Lung (tissue), 17 donors: ENCODE measurements at places on chromosomes 12 and 14. TPM values are rescaled to one million over a fixed set of nuclear protein-coding genes. Genes with fewer than 3 reads are reported as not detected.
A peak's percentile ranks its signal among the peaks of the same experiment; 100 is the strongest.

DNA sequence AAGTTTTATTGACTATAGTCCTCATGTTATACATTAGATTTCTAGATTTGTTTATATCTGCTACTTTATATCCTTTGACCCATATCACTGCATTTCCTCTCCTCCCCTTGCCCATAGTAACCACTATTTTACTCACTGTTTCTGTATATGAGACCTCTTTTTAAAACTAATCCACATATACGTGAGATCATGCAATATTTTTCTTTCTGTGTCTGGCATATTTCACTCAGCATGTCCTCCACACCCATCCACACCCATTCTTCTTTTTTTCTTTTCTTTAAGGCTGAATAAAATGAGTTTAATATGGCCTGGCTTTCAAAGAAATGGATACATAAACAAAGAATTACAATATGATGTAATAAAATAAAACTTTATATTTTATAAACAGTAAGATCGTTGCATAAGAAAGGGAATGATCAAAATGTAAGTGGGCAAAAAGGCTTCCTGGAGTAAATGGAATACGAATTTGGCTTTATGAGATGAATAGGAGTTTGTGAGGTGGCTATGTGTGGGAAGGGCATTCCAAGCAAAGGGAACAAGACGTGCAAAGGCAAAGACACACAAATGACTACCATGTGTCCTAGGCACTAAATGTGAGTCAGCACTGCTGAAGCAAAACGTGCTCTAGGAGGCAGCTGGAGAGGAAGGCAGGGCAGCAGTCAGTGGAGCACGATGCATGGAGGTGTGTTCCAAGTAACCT is 53.2 kb upstream of the HIF1A start:
- H3K4me1 ChIP-seq: peaks cover 4% of the 10 kb centered on the region
- no peak for DNase-seq
- H3K27me3 ChIP-seq: no peaks in the 10 kb centered on the region
- H3K36me3 ChIP-seq: no peaks in the 10 kb centered on the region
- H3K27ac ChIP-seq: no peak overlapping the region
- no peak overlapping the region for H3K4me3 ChIP-seq

- no peak for DNase-seq
- no peak overlapping the region for H3K4me3 ChIP-seq
- H3K27ac ChIP-seq: no peak overlapping the region
- no peaks in the 10 kb centered on the region for H3K27me3 ChIP-seq
Observed at GRCh38 chr12:106152334-106152733, 13.6 kb upstream of the NUAK1 start.

DNA sequence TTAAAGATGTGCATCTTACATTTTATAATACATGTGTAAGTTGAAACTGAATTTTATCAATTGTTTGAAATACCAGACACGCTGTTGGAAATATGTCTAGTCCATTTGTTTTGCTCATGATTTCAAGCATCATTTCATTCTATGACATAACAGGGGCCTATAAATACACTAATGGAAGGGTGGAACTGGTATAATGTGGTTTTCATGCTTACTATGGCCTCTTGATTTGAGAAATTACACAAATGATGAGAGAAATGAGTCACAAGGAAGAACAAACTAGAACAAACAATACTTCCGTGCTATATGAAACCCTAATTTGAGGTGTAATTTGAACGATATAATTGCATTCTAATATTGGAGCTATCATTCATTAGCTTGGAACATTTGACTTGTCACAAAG is 663.4 kb downstream of the SLC16A7 start:
- H3K27ac ChIP-seq: no peak overlapping the region
- no peaks in the 10 kb centered on the region for H3K4me1 ChIP-seq
- H3K4me3 ChIP-seq: no peak overlapping the region
- no peaks in the 10 kb centered on the region for H3K36me3 ChIP-seq

GRCh38 chr12:93689076-93689834 is 12.1 kb downstream of the CRADD start:
- peak; percentile 27 for DNase-seq
- H3K27ac ChIP-seq: no peak overlapping the region
- H3K4me1 ChIP-seq: no peaks in the 10 kb centered on the region
- no peak overlapping the region for H3K4me3 ChIP-seq

DNA sequence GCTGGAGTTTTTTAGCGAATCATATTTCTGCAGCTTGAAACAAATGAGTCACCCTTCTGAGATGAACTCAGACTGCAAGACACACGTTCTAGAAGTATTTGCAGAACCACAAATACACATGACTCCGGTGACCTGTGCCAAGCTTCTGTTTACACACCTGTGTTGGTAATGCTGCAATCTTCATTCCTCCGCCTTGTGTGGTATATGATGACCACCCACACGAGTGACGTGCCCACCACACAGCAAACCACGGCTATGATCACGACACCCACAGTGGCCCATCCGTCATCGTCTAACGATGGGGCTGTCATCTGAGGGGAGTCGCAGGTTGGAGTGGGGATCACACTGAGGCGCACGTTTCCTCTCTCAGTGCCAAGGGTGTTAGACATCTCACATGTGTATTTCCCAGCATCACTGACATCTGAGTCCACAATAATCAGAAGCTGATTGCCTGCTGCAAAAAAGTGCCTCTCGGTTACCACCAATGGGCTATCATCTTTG is 43.0 kb downstream of the LRIG3 start:
- H3K27me3 ChIP-seq: no peaks in the 10 kb centered on the region
- no peak overlapping the region for H3K27ac ChIP-seq
- peak; percentile 39 for DNase-seq
- no peak overlapping the region for H3K4me3 ChIP-seq

DNA sequence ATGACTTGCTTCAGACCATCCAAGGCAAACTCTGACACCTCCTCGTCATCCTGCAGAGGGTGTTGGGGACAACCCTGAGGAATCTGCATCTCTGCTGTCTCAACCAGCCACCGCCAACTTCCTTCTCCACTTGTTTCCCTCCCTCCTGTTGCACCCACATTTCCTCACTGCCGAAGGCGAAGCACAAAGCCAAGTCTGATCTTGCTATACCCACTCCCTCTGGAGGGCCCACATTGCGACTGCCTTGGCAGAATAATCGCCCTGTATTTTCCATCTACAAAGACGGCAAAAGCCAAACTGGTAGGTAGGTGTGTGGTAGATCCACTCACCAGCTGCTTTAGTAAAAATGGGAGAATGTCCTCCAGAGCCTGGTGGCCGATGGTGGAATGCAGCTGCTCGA is 21.8 kb upstream of the RAB35 start:
- H3K36me3 ChIP-seq: peaks cover 69% of the 10 kb centered on the region
- no peak overlapping the region for H3K27ac ChIP-seq
- no peaks in the 10 kb centered on the region for H3K27me3 ChIP-seq
- DNase-seq: no peak
- H3K4me1 ChIP-seq: no peaks in the 10 kb centered on the region

- no peaks in the 10 kb centered on the region for H3K27me3 ChIP-seq
- H3K4me3 ChIP-seq: no peak overlapping the region
- H3K27ac ChIP-seq: no peak overlapping the region
- H3K4me1 ChIP-seq: no peaks in the 10 kb centered on the region
- DNase-seq: no peak
Observed at GRCh38 chr14:50937325-50937724, 7.0 kb downstream of the PYGL start.

DNA sequence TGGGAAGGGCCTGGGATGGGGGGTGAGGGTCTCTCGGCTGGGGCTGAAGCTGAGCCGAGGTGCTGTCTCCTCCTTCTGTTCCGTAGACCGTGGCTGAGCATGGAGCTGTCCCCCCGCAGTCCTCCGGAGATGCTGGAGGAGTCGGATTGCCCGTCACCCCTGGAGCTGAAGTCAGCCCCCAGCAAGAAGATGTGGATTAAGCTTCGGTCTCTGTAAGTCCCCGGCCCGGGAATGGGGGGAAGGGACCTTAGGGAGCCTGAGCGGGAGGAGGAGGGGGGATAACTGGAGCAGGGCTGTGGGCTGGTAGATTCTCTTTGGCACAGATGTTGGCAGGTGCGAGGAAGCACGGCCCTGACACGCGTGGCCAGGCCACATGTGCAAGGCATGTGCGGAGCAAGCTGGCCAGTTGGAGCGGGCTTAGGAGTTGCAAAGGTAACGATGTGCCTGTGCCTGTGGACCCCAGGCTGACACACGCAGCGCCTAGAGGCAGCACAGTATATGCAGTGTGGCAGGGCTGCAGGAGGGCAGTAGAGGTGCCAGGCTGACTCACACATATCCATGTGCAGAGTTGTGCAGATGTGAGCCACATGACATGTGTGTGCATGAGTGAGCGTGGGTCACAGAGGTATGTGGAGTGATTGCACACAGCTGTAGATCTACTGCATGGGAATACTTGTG is 512 bp downstream of the PDE1B start:
- peak; percentile 6 for DNase-seq
- H3K27ac ChIP-seq: no peak overlapping the region
- H3K27me3 ChIP-seq: peaks cover 3% of the 10 kb centered on the region
- H3K36me3 ChIP-seq: no peaks in the 10 kb centered on the region
- no peaks in the 10 kb centered on the region for H3K4me1 ChIP-seq
- peak overlapping the region; percentile 15 for H3K4me3 ChIP-seq

GRCh38 chr12:88645816-88646215 is 65.5 kb upstream of the KITLG start:
- H3K27me3 ChIP-seq: no peaks in the 10 kb centered on the region
- no peaks in the 10 kb centered on the region for H3K4me1 ChIP-seq
- H3K27ac ChIP-seq: no peak overlapping the region
- DNase-seq: no peak
- no peaks in the 10 kb centered on the region for H3K36me3 ChIP-seq

DNA sequence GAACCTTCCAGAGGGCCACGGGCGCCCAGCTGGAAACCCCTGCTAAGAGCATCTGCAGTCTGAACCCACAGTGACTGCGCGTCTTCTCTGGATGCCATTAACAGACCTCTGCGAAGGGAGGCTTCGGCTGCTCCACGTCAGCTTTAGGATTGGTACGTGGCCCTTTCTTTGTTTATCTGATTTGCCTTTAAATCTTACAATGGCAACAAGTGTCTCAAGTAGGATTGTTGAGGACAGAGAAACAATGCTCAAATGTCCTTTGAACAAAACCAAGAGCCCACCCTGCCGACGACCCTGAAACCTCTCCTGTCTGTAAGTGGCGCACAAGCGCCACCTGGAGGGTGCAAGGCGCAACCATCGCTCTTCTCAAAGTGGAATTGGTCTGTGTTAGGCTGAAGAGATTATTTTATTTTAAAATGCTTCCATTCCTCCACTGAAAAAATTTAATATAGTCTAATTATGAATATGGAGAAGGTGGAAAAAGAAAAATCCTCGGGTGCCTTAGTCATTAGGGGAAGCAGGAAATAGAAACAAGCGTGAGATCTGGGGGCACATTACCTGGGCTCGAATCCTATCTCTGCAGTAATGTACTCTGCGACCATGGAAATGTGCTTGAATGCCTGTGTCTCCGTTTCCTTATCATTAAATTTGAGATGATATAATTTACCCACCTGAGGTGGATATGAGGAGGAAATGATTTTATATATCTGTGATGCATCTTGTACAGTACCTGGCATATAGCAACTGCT is 82.6 kb upstream of the PTPRB start:
- DNase-seq: peak; percentile 71
- H3K27ac ChIP-seq: no peak overlapping the region
- H3K36me3 ChIP-seq: no peaks in the 10 kb centered on the region
- no peaks in the 10 kb centered on the region for H3K4me1 ChIP-seq

GRCh38 chr12:108335349-108336119 is 3.6 kb downstream of the CMKLR1 start:
- no peak overlapping the region for H3K27ac ChIP-seq
- DNase-seq: no peak
- H3K4me1 ChIP-seq: peaks cover 15% of the 10 kb centered on the region
- no peaks in the 10 kb centered on the region for H3K36me3 ChIP-seq
- H3K27me3 ChIP-seq: peaks cover 5% of the 10 kb centered on the region

DNA sequence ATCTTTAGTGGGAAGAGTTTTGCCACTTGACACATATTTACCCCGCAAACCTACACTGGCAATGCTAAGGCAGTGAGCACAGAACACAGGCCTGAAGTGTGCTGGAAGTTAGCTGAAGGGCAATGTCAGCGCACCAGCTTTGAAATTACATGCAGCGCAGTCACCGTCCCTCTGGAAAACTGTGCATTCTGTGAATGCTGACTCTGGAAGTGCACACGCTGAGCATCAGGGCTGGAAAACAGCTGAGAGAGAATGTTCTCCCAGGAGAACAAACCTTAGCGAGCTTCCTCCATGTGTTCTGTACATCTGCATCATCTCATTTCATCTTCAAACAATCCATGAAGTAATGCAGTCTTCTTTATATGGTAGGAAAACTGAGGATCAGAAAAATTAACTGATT is 448.2 kb downstream of the NRXN3 start:
- no peak overlapping the region for H3K27ac ChIP-seq
- no peaks in the 10 kb centered on the region for H3K36me3 ChIP-seq
- DNase-seq: no peak
- no peaks in the 10 kb centered on the region for H3K27me3 ChIP-seq

- no peaks in the 10 kb centered on the region for H3K27me3 ChIP-seq
- no peak overlapping the region for H3K27ac ChIP-seq
- no peaks in the 10 kb centered on the region for H3K4me1 ChIP-seq
- DNase-seq: no peak
Observed at GRCh38 chr12:96454396-96454795, 35.0 kb upstream of the CFAP54 start.

GRCh38 chr12:49536526-49537071 is 2.2 kb upstream of the KCNH3 start:
- no peak for DNase-seq
- H3K36me3 ChIP-seq: no peaks in the 10 kb centered on the region
- no peak overlapping the region for H3K4me3 ChIP-seq

DNA sequence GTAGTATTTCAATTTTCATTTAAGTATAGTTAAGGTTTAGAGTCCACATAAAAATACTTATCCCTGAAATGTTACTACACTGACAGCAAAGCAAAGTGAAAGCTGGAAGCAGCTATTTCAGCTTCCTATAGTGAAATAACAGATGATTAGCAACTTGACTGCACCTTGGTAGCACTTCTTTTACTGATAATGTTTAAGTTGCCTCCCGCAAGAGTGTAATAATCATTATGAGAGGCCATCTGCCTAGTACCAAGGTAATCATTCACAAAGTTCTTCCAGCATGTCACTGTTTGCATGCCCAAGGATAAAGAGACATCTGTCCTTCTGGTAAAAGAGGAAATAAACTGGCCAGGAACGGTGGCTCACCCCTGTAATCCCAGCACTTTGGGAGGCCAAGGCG is 69.8 kb downstream of the LIN7A start:
- no peak for DNase-seq
- no peak overlapping the region for H3K27ac ChIP-seq
- H3K36me3 ChIP-seq: no peaks in the 10 kb centered on the region
- H3K4me1 ChIP-seq: peaks cover 14% of the 10 kb centered on the region
- no peak overlapping the region for H3K4me3 ChIP-seq

- peak; percentile 92 for DNase-seq
- H3K27ac ChIP-seq: no peak overlapping the region
- H3K36me3 ChIP-seq: no peaks in the 10 kb centered on the region
- H3K4me1 ChIP-seq: peaks cover 2% of the 10 kb centered on the region
- H3K4me3 ChIP-seq: no peak overlapping the region
Observed at GRCh38 chr12:28104903-28105864, 85.1 kb upstream of the CCDC91 start.

- H3K4me3 ChIP-seq: no peak overlapping the region
- H3K27ac ChIP-seq: no peak overlapping the region
- H3K27me3 ChIP-seq: no peaks in the 10 kb centered on the region
- DNase-seq: no peak
- no peaks in the 10 kb centered on the region for H3K4me1 ChIP-seq
Observed at GRCh38 chr12:20508962-20509361, 140.6 kb downstream of the PDE3A start.

- H3K36me3 ChIP-seq: peaks cover 26% of the 10 kb centered on the region
- peak overlapping the region; percentile 88 for H3K27ac ChIP-seq
- H3K4me1 ChIP-seq: peaks cover 19% of the 10 kb centered on the region
- H3K4me3 ChIP-seq: no peak overlapping the region
- no peak for DNase-seq
Observed at GRCh38 chr12:122866950-122867607, 28.8 kb downstream of the VPS37B start.

PTPRQ gene
- total RNA-seq: 11.7 TPM

ARF3 gene
- total RNA-seq: 37.9 TPM

RTL1 gene
- total RNA-seq: 0.09 TPM

KLHL33 gene
- 0.51 TPM for total RNA-seq

BICDL1 gene
- 20.9 TPM for total RNA-seq
